NCI-H524 (cell line): ENCODE measurements at places on chromosomes 4 and X.

DNA sequence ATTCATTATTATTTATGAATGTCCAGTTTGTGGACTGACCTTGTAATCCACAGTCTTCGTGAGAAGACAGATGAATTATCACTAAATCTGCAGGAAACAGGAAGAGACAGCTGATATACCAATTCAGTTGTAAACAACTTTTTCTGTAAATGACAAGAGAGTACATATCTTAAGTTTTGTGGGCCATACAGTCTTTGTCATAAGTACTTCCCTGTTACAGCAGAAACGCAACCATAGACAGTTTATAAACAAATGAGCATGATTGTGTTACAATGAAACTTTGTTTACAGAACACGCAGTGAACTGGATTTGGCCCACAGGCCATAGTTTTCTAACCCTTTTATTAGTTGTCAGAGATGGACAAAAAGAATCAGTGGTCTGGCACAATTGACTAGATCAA is 443.4 kb downstream of the PDGFC start:
- no peak for DNase-seq

DNA sequence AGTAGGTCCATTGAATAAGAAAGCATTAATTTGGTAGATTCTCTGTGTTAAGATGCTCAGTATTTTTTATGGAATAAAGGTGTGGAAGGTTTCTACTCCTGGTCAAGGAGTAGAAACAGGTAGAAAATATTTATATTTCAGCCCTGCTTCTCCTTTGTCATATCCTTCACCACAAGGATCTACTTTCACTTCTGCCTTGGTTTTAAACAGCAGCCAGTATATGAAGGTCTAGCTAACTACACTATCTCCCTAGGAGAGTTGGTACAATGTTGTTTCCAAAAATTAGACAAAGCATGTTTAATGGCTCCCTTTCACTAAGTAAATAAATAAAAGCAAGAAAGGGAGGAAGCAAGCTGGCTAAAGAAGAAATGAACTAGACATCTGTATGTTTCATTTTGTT is 44.6 kb upstream of the GYPA start:
- DNase-seq, result no peak

DNA sequence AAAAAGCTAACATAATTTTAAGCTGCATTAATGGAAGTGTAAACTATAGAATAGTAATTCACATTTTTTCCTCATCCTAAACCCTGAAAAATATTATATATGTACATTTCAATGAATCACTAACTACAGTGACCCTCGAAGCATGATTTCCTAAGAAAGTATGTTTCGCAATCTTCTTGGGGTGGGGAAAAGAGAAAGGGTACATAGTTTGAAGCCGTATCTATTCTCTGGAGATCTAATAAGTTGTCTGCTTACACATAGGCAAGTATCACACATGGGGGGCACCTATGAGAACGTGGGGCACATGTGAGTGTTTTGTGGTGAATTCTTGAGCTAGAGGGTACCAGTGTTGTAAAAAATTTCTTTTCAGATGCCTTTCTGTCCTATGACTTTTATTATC is 71.2 kb downstream of the JADE1 start:
- DNase-seq, result no peak

DNA sequence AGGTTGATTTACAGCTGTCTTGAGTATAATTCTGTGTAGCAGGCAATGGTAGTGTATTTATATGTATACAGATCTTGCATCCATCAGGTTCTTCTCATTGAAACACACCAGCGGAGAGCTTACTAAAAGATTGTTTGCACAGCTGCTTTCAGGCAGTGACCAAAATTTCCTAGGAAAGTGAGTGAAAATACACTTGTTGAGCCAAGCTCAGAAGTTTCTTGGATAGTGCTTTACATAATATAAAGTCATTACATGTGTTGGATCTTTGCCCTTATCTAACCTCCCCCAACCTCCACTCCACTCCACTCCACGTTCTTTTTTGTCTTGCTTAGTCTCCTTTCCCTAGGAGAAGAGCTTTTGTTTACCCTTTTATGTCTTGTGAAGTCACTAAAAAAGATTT is 34.1 kb downstream of the CNKSR2 start:
- no peak for DNase-seq

DNA sequence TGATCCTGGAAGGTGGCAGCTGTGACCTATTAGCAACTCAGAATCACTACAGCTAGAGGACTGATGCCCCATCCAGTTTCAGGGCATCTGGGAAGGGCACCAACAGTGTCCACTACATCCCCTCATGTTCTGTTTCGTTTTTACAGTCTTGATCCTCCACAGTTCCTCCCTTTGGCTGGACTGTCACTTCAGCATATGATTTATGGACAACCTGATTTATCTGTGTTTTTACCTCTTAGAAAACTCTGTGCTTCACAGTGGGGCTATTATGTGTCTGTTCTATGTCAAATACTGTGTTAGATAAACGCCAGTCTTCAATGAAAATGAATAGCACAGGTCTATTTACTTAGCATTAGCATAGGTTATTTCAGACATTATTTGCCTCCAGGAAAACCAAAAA is 63.1 kb upstream of the GRPR start:
- DNase-seq, result no peak
